ENCODE measurements at places on chromosomes 3 and 15.

- DNase-seq = no peak
Observed at GRCh38 chr15:84839714-84840113, 22.6 kb downstream of the ALPK3 start.

DNA sequence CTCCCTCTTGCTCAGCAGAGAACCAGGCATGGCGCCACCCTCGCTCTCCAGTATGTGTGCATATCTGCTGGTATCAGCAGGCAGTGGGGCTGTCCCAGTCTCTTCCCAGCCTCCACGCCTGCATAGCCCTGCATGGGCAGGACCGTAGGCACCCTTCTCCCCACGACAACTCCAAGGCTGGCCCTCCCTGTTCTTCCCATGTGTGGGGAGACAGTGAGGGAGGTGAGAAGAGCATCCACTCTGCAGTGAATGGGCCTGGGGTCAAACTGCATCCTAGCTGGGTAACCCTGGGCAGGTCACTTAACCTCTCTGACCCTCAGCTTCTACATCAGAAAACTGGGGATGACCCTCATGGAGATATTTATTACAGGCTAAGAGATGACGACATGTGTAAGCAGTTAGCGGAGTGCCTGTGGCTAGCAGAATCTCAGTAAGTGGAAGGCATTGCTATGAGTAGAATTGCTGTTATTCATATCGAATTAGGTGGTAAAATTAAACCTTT lies 13.3 kb upstream of the SSUH2 start:
- no peak for DNase-seq

GRCh38 chr3:21585216-21585740 lies 165.7 kb downstream of the ZNF385D start:
- no peak for DNase-seq

DNA sequence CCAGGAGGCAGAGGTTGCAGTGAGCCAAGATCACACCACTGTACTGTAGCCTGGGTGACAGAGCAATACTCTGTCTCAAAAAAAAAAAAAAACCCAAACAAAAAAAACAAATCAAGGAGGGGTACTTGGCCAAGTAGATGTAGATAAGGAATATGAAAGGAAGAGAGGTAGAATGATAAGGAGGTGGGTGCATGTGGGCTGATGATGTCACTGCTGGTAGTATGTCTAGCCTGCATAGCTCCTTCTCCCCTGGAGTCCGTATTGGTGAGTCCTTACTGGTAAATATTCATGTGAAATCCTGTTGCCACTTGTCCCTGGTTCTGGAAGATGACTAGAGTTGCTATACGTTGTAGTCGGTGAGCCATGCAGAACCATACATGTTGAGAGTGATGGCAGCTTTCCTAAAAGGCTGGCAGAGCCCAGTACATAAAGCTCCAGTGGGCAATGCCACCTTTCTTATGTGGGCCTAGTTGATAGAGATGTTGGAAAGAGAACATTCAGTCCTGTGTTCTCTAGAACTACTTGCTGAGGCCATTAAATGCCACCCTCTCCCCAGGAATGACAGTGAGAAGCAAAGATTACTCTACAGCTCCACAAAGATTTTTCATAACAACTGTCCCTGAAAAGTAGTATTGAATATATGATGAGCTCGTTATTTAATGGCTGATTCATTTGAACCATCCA lies 11.0 kb downstream of the KAT2B start:
- DNase-seq = no peak

DNA sequence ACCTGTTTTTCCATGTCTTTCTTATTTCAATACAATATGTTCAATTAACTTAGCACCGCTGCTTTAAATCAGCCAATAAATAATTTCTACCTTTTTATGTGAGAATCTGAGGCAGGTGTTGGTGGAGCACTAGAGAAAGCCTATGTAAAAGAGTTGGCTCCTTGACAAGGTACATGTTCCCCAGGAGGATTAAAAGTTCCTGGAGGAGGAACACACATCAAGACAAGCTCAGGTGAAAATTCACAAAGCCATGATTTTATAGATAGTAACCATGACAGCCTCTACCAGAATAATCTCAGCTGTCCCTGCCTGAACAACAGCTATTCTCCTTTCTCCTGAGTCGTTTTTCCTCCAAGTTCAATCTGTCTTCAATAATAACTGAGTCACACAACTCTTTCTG lies 3.4 kb upstream of the ZBED2 start:
- no peak for DNase-seq

DNA sequence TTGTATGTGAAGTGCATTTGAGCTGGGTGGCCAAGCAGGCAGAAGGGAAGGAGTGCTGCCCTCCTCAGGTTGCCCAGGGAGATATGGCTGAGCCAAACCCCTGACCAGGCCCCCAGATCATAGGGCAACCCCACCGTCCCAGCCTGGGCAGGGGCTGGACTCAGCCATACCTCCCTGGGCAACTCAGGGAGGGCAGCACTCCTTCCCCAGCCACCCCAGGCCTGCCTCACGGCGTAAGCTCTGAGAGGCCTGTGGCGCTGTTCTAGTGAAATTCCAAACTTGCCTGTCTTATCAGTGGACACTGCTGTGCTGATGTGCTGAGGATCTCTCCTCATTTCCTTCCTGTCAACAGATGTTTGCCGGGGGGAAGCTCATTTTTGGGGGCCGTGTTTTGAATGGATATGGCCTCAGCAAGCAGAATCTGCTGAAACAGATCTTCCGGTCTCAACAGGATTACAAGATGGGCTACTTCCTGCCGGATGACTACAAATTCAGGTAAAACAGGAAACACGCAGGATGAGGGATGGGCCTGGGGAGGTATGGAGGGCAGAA lies 57.6 kb upstream of the FGD5 start:
- DNase-seq = no peak

- no peak for DNase-seq
Observed at GRCh38 chr3:186821429-186822387, 15.4 kb upstream of the RFC4 start.

GRCh38 chr15:98439523-98439942 lies 208.8 kb upstream of the IGF1R start:
- no peak for DNase-seq

DNA sequence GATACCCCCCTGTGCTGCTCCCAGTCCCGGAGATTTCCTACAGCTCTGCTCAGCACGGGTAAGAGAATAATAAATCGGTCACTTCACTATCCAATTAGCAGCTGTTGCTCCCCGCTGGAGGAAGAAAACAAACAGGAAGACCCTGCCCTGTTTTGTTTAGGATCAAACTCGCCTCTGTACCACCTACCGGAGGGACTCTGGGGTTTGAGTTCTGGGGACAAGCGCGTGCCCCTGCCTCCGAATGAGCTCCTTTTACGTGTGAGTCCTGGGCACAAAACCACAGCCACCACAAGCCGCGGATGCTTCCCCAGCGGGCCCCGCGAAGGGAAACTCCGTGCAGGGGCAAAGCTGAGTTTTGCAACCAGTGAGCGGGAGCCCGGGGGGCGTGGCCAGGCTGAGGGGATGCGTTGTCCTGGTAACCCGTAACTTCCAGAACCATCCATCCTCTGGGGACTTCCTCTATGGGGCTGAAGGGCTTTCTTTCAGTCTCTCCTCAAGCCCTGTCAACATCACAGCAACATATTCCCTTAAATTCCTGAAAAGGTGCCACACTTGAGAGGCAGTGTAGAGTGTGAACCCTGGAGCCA lies 315.7 kb upstream of the PROK2 start:
- DNase-seq = peak; percentile 92

GRCh38 chr15:58381697-58382096 lies 50.1 kb upstream of the LIPC start:
- DNase-seq = peak; percentile 26

GRCh38 chr3:23574822-23575315 lies 230.9 kb upstream of the UBE2E1 start:
- DNase-seq = no peak

DNA sequence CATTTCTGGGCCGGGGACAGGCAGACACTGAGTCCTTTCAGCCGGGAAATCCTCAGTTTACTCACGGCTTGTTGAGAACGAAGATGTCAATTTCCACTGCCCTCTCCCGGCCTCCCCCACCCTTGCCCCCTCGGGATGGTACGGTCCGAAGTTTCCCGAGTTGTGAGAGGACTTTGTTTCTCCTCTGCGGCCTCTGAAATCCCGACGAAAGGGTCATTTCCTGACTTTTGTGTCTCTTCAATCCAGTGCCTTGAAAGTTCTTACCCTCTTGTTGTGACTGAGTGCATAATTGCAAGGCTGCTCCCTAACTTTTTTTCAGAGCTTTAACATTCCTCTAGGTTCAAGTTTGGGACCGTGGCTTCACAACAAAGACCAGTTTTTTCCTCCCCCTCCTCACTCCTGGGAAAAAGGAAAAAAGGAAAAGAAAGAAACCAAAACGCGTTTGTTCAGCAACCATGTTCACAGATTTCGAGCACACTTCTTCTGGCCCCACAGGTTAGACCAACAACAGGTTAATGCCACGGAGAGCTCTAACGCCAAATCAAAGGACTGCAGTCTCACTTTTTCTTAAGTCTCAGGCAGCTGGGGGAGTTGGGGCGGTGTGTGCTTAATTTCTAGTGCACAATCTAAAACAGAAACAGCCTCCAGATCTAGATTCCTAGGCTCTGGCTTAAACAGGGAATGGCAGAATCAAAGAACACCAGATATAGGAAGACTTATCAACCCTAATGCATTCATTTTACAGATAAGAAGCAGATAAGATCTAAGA lies 138.9 kb downstream of the TMCO5A start:
- DNase-seq = no peak

DNA sequence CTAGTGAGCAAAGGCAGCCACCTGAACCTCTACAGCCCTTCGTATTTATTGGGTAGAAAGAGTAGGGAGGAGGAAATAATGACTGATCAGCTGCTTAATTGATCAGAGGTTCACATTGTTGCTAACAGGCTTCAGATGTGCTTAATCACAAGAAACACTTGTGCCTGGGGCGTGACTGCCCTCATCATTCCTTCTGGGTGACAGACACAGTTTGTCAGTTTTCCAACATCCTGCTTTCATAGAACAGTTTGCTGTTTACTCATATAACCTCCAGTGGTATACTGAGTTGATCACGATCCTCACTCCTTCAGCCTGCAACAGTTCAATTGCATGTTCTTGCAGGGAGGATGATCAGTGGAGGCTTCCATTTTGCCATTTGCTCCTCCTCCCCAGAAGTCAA lies 13.6 kb upstream of the CASR start:
- no peak for DNase-seq

DNA sequence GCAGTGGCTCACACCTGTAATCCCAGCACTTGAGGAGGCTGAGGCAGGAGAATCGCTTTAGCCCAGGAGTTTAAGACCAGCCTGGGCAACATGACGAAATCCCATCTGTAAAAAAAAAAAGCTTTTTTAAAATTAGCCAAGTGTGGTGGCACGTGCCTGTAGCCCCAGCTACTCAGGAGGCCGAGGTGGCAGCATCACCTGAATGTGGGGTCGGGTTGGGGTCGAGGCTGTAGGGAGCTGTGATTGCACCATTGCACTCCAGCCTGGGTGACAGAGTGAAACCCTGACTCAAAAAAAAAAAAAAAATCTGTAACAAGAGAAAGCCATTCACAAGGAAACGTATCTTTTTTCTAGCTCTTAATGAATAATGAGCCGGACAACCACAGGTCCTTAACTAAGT lies 74.7 kb upstream of the DLG1 start:
- DNase-seq = no peak

DNA sequence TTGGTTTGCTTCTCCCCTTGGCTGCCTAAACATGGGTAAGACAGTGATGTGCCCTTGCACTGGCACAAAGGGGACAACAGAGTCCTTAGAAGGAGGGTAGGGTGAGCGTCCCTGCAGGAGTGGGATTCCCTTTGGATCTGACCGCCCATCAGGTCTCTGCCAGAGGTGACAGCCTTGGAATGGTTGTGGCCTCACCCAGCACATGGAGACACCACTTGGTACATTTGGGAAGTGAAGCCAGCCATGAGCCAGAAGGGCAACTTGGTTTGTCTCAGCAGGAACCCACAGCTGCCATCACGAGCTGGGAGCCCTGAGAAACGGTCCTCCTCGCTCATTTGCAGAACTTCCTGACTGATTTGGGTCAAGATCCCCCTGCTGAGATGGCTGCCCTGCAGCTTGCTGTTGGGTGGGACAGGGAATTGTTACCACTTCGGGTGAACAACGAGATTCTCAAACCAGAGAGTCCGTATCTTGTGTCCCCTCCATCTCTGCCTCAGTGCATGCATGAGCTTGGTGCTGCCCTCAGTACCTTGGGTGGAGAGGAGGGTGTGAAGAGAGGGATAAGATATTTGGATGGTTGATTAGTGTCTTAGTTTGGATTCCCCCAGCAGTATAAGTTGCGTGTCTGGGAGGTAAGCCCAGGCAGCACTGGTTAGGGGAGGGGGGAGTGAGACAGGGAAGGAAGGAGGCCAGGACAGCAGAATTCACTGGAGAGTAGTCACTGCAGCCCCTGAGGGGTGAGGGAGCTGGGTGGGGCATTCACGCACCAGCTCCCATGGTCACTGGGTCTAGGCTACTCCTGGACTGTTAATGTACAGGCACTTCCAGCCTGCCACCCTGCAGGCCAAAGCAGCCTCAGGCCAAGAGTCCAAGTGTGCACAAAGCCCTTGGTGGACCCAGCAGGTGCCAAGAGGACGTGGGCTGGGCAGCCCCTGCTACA lies 168.8 kb upstream of the TOPAZ1 start:
- no peak for DNase-seq

DNA sequence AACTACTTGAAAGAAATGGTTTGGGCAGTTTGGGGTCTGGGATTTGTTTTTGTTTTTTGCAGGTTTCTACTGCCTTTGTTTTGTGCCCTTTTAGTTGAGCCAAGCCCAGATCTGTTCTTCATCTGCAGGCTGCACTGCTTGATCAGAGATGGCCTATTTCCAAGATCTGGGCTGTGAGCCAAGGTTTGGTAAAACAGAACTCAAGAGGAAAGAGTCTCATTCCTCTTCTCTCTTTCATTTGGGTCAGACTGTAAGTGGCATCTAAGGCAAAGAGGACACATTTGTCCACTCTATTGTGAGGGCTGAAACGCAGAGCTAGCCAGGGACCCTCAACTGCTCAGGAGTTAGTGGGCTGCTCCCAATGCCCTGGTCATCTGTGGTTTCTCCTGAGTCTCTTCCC lies 104.4 kb upstream of the UBE3A start:
- peak; percentile 84 for DNase-seq

GRCh38 chr15:75420698-75421097 lies 30.8 kb downstream of the SIN3A start:
- no peak for DNase-seq

DNA sequence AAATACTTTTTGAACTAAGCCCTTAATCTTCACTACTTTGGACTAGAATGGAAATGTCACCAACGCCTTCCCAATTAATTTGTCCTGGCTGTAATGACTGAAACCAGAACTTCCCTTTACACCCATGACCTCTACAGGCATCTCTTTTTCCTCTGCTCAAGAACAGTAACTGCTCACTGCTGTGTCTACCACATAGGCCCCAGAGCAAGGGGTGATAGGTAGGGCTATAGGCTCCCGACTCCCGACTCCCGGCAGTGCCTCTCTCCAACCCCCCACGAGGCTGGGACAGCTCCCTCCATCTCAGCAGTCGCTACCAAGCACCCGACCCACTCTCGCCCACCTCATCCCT lies 384 bp upstream of the LEKR1 start:
- DNase-seq = no peak

- DNase-seq = no peak
Observed at GRCh38 chr3:56404884-56405283, 63.4 kb downstream of the ERC2 start.

Measured in spinal cord (tissue), 10 donors.